ENCODE measurements at places on chromosomes 3 and 15. TPM values are rescaled to one million over a fixed set of nuclear protein-coding genes. Genes with fewer than 3 reads are reported as not detected.

ADAMTS7 gene
- 4.6 TPM for total RNA-seq

CPLX3 gene
- total RNA-seq = not detected

FOXL2NB gene
- not detected for total RNA-seq

XCR1 gene
- total RNA-seq = not detected

KBTBD12 gene
- not detected for total RNA-seq

GALNT15 gene
- 954 TPM for total RNA-seq

KIF7 gene
- total RNA-seq = 9.5 TPM
